ENCODE measurements at places on chromosomes 5 and 9.

DNA sequence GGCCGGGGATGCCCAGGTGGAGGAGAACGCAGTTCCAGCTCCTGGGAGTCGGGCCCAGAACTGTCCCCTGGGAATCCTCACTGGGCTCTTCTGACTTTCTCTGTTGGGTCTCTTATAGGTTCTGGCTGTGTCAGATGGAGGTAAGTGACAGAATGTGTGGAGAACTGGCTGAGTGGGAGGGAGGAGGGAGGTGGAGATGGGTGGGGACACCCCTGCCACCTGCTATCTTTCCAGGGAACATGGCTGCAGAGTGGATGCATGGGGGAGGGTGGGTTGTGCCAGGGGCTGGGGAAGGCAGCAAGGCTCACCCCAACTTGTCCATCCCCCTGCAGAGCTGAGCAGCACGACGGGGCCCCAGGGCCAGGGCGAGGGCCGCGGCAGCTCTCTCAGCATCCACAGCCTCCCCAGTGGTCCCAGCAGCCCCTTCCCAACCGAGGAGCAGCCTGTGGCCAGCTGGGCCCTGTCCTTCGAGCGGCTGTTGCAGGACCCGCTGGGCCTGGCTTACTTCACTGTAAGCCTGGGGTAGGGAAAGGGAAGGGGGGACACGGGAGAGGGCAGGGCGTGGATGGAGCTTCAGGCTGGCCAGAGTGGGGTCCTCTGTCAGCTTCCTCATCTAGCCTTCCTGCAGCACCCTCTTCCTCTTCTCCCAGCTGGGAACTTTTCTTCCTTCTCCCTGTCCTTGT is 8.3 kb downstream of the RGS14 start:
- no peak for DNase-seq

- no peak for DNase-seq
These were observed 243.7 kb downstream of the SEMA5A start for GRCh38 chr5:9302218-9302617.

GRCh38 chr5:147788023-147788422 is 5.5 kb upstream of the JAKMIP2 start:
- DNase-seq: no peak

GRCh38 chr9:126058591-126058990 is 268.0 kb upstream of the MVB12B start:
- no peak for DNase-seq

- no peak for DNase-seq
These were observed 621.0 kb downstream of the ACTL7B start for GRCh38 chr9:108234811-108235210.

DNA sequence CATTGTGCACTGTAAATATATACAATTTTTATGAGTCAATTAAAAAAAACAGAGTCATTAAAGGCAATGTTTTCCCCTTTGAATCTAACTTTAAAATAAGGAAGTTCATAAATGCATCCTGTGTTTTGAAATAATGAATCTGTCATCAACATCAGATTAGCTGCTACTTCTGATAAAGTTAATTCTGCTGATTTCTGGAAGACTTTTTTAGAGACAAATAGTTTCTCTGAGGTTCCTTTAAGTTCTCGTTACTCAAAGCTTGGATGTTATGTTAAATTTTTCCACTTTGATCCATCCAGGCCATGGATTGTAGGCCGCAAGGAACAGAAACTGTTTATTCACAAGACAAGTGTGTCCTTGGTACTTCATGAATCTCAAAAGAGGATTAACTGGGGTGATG is 115.5 kb downstream of the CARTPT start:
- no peak for DNase-seq

DNA sequence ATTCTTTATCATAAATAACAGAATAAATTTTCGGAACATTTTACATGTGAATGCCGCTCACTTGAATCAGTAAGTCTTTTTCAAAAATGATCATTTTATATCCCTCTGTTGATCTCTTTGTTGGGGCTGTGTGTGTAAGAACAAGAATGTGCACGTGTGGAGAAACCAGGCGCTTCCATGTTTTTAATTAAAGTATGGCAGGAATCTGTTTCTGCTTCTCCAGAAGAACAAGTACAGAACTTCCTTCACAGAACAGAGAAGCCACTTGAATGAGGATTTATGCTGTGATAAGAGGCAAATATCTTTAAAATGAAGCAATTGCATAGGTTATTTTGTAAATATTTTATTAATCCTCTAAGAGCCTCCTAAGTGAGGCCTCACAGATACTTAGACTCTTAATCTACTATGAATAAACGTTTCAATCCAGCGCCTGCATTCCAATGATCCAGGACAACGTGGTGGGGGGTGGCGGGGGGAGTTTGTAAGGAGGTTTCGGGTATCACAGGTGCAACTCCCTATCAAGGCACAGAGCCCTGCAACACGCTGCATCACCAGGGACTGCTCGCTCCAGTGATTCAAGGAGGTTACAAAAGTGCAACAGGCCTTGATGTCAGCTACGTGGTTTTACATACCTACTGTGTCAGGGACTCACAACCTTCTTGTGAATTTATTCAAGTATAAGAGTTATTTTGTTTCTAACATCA is 409.2 kb downstream of the BNC2 start:
- no peak for DNase-seq

- DNase-seq: no peak
These were observed 1.2 kb upstream of the NPR3 start for GRCh38 chr5:32709750-32710549.

DNA sequence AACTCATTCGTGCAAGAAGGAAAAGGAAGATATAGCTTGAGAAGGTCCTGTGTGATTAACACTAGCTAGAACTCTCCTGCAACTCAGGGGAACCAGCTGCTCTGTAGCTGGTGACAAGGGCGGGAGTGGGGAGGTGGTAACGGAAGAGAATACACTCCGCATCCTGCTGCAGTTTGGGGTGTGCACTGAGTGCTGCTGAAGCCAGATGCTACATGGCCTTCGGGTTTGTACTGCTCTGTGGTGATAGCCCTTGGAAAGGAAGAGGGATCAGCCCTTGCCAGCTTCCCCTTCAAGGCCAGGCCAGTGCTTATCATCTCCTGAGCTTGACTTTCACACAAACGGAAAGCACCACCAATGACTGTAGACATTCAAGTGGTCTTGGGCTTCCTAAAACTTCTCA is 34.3 kb downstream of the FRMD3 start:
- no peak for DNase-seq

DNA sequence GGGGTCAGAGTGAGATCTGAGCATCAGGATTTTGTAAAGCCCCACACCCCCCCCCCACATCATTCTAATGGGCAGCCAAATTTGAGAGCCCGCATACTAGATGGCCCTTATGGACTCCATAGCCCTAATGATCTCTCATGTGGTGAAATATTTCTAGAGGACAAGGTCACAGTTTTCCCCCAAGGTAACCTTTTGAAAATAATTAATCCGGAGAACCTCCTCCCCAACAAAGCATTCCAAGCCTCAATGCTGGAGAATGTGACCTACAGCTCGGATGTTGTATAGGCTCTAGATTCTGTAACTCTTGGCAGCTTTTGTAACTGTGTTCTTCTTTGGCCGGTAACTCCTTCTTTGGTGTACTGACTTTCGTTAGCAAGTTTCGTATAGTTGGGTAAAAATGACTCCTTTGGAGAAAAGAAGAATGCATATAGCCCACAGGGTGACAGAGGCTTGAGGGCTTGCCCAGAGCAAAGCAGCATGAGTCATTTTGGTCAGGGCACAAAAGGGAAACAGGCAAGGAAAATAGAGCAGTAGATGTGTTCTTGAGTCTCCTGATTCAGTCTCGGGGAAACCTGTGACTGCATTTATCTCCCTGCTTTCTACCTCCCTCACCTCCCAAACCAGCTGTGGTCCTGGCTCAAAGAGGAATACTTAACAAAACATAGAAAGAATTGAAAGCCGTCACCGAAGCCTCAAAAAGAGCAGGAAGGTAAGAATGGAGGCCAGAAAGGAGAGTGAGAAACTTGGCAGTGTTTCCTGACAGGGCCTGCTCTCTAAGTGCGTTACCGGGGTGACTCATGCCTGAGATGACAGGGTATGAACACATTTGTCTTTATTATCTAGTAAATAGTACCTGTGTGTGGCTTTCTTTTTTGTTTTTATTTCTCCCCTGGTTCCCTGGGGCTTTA is 6.6 kb upstream of the XPA start:
- no peak for DNase-seq

DNA sequence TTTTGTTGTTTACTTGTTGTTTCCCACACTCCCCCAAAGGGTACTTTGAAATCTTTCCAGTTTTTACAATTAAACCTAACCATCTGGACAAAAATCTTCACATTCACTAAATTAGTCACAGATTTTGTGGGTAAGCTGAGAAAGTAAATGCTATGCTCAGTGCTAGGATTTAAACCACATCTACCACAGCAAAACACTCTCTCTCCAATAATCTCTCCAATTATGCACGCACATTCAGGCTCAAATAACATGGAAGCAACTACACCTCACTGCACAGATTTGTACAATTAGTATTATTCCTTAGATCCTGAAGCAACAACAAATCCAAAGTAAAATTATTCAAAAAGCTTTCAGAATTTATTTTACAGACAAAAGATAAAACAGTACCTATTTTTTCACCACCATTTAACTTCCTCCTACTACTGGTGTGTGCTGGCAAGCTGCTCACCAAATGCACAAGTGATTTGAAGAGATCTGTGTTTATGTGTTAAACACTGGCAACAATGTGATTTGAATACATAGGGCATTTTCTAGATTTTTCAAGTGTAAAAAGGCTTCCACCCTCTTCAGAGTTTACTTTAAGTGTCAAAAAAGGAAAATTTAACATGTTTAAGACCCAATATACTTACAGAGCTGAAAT is 16.6 kb downstream of the ZNF608 start:
- no peak for DNase-seq

GRCh38 chr5:12861886-12862654 is 957.8 kb upstream of the CTNND2 start:
- no peak for DNase-seq

GRCh38 chr9:85884256-85884655 is 56.7 kb upstream of the NAA35 start:
- DNase-seq: no peak

DNA sequence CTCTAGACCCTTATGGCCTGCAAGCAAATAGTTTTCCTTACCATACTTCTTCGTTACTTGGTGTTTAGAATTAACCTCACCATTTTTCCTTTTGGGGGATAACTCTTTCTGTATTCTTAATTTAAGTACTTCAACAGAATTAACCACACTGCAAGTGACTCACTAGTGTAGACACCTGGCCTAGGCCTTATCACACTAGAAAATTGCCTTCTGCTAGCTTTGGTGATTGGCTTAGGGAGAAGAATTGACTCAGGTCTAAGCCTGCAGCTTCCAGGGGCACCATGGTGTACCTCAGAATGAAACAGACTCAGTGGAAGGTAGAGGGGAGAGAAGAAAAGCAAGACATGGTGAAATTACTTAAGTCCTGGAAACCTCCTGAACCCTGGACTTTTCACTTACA is 112.8 kb upstream of the HMHB1 start:
- no peak for DNase-seq

DNA sequence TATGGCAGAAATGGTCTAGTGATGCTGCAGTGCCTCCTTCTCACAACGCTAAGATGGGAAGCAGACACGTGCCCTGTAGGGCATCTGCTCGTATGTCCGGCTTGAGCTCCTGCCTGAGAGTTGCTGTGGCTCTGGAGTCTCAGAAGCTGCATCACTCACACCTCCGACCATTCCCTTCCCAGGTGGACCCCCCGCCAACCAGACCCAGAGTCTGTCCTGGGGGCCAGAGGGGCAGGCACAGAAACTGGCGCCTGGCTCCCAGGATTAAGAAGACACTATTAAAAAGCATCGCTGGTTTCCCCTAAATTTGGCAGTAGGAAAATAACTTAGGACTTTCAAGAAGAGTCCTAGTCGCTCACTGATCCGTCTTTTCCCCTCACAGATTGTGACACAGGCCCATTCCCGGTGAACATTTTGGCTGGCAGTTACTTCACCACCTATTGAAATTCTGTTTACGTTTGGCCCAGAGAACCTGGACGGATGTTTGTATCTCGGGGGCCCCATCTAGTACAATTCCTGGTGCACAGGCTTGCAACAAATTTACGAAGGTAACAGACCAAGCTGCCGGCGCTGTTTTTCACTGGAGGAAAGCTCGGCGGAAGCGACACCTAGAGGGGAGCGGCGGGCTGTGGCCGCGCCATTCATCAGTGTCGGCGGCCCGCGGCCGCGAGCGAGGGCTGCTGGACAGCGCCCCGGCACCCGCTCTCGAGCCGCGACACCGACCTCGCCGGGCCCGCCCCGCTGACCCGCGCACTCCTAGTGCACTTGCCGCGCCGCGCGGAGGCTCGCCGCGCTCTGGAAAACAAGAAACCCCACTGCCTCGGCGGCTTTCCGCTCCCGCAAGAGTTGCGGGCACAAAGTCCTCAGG is 1.6 kb downstream of the FSTL4 start:
- no peak for DNase-seq

All from NCI-H187 treated with DMSO at 0.1 percent for 48 hours (cell line).